GM13976 (cell line): ENCODE measurements at places on chromosomes 6 and 20.
A peak's percentile ranks its signal among the peaks of the same experiment; 100 is the strongest.

- no peak for DNase-seq
These were observed 17.1 kb downstream of the RNF182 start for GRCh38 chr6:13941902-13942301.

DNA sequence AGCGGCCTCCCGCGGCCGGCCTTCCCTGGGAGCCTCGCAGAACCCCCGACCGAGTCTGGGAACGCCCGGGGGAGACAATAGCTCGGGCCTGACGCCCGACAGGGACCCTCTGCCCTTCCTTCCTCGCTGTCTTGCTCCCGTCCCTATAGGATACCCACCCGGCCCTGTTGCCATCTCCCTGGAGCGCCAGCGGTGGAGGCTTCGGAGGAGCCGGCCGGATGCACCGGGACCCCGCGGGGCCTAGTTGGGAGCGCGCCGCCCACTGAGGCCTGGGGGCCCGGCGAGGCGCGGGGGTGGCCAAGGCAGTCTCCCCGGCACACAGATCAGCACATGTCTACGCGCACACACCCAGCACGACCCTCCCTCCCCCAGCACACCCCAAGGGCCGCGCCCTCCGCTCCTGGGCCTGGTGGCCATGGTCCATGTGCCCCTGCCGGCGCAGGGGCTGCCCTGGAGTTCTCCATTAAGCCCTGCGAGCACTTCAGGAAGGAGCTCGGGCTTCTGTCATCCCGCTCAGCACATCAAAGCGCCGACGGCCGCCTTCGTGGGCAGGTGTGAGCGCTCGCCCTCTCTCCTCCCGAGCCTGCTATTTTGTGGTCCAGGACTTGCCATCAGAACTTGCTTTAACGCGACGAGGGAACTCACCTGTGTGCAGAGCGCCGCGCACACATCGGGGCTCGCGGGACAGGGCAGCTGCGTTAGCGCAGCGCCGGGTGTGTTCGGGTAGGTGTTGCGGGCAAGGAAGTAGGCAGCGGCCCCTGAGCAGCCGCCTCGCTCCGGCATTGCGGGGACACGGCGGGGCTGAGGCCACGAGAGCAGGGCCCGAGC, 3.7 kb downstream of the FOXF2 start:
- DNase-seq, result no peak

DNA sequence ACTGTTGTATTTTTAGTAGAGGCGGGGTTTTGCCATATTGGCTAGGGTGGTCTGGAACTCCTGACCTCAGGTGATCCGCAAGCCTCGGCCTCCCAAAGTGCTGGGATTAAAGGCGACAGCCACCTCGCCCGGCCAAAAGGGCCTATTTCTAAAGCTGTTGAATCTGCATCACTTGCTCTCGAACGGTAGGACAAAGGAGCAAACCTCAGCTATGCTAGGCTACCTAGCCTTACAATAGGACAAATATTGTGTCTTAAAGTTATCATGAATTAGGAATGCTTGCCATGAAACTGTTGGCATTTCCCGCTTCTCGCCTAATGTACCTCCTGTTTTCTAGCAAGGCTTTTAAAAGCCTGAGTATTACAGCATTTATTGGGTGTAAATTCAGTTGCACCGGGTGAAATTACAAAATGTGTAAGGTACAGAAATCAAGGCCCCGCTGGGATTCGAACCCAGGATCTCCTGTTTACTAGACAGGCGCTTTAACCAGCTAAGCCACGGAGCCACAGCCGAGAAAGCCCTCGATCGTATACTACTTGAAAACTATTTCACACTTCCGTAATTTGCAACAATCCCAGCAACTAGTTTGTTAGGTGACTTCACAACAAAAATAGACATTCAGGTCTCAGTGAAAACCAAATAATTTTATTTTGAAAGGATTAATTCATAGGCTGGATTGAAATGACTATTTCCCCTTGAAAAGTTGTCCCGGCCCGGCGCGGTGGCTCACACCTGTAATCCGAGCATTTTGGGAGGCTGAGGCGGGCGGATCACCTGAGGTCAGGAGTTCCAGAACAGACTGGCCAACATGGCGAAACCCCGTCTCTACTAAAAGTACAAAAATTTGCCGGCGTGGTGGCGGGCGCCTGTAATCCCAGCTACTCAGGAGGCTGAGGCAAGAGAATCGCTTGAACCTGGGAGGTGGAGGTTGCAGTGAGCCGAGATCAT, 211.6 kb upstream of the ZNF184 start:
- peak; percentile 71 for DNase-seq

GRCh38 chr6:111686249-111686931, 80.7 kb upstream of the TRAF3IP2 start:
- no peak for DNase-seq

- no peak for DNase-seq
These were observed 77.3 kb downstream of the ECT2L start for GRCh38 chr6:138873191-138873590.

DNA sequence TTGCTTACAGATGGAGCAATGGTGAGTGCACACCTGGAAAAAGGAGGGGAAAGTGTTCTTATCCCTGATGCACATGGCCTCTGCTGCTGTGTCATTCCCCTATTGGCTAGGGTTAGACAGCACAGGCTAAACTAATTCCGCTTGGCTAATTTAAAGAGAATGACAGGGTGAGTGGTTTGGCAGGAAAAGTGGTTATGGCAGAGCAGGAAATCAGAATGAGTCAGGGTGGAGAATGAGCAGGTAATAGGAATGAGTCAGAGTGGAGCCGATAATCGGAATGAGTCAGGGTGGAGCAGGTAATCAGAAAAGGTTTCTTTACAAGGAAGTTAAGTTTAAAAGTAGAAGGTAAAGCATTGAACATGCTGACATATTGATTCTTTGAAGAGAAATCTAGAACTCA, 355.5 kb upstream of the HTR1E start:
- DNase-seq, result no peak

DNA sequence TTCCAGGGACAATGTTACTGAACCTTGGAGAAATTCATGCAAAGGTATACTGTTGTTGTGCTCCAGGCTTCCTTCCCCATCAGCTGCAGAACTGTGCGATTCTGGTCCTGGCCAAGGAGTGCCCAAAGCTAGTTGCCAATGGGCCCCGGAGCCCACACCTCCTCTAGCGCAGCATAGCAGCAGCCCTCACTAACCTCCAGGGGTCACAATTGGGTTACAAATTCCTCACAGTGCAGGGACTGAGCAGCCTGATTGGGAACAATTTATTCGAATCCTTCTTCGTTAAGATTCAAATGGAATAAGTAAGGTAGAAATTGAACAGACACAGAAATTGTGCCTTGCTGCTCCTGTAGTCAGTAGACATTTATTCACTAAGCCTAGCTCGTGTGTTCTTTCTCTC, 284.9 kb downstream of the PRKN start:
- DNase-seq, result no peak
